LNCaP clone FGC (cell line): ENCODE measurements at places on chromosomes 4 and X.

- peak; percentile 10 for DNase-seq
Observed at GRCh38 chr4:109294006-109294405, 8.5 kb downstream of the COL25A1 start.

DNA sequence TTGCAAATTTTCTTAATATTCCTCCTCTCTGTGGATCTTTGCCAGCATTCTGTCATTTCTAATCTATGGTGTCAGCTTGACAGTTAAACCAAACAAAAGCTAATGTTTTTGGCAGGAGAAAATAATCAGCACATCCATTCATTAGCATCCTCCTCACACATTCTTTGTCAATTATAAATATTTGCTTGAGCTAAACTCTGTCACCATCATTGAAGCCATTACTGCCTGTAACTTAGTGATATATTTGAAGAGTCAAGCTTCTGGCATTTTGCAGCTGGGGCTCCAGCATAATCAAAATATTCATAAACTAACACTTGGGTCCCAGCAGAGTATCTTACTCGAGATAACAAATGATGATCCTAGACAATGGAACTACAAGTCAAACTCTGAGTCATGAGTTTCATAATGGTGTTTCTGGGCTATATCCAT, 126.1 kb downstream of the EIF4E start:
- DNase-seq = no peak

- DNase-seq = no peak
Observed at GRCh38 chrX:11064851-11065600, 46.1 kb upstream of the HCCS start.

DNA sequence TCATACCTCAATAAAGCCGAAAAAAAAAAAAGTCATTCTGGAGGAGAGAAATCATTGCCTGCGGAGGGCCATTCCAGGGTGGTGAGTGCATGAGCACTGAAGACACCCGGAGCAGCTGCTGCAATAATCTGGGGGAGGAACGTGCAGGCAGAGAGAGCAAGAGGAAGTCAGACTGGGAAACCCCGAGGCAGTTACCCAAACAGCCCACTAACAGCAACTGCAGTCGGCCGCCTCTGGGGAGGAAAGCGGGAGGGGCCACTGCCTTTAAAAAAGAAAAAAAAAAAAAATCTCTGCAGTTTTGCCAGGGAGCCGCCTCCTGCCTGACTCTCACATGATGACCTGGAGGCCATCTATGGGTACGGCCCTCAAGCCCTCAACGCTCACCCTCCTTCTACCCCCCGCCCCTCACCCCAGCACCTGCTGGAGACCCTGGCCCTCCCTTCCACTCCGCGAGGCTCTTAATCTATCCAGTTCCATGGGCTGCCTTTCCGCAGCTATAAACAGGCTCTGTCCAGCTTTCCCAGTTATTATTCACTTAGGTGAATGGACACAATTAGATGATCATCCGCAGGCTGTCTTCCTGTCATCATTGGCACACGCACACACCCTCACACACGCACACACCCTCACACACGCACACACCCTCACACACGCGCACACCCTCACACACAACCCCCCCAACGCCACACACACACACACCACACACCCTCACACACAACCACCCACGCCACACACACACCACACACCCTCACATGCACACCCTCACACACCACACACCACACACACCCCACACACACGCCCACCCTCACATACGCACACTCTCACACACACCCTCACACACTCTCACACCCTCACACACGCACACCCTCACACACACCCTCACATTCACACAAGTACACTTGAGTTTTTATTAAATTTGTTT, 3.4 kb upstream of the AVPR2 start:
- DNase-seq = no peak

DNA sequence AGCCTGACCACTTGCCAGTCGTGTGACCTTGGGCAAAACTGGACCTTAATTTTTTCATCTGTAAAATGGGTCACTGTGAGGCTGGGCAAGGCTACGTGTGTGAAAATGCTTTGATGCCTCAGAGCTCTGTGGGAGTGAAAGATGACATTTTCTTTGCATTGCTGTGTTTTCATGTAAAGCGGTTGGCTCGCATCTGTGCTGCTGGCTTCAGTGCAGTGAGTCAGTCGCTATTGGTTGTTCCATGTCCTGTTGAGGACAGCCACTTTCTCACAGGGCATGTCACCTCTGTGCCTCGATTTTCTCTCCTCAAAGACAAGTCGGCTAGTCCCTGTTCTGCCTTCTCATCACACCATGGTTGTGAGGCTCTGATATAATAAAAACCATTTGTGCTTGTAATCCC, 4.4 kb downstream of the MTMR1 start:
- no peak for DNase-seq

- DNase-seq = peak; percentile 4
Observed at GRCh38 chrX:27336466-27337091, 126.6 kb downstream of the PPP4R3C start.

DNA sequence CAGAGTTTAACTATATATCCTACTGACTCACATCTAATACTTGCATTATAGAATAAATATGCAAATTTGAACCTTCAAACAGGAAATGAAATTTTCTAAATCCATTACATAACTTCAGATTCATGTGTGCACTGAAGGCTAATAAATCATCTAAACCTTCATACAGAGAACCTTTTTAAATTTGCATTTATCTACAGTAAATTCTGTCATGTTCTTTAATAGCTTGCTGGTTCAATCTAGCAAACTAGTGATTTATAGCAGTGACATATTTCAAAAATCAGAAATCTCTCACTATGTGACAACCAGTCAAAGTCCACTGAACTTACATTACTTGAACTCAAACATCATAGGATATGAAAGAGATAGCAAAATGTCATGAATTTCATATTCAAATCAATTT, 65.1 kb downstream of the LRBA start:
- DNase-seq = no peak

DNA sequence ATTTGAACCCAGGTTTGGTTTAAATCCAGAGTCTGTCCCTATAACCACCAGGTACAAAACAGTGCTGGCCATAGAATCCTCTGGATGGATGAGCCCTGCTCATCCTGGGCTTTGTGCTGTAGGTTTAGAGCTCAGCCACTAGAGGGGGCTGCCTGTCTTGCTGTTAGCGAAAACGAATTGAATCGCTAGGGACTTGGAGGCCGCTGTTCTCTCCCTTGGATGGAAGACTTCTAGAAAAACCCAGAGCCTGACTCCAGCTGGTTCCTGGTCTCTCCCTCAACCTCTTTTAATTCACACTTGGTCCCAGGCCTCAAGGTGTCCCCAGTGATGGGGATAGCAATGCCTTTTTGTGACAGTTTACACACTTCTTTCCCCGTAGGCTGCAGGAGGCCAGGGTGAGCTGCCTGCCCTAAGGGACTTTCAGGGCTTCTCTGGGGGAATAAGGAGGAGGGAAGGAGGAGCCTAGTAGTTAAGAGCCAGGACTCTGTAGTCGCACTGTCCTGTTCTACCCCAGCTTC, 8.7 kb downstream of the RIPPLY1 start:
- peak; percentile 22 for DNase-seq

GRCh38 chr4:125956276-125956675, 641.5 kb downstream of the FAT4 start:
- no peak for DNase-seq

DNA sequence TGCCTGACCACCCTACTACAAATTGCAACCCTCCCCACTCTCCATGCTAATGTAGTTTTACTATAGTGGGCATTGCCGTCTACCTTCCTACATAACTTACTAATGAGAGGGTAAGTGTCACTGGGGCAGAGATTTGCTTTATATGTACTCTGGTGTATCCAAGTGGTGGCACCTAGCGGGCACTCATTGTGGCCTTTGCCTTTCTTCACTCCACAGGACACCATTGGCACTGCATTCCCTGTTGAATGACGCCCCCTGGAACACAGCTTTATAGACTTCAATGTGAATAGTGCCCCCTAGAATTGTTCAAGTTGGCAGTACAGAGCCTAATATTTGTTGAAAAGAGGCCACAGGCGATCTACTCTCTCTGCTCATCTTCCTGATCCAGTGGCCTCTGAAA, 215.8 kb downstream of the MID1IP1 start:
- no peak for DNase-seq

GRCh38 chr4:94590493-94590892, 138.8 kb downstream of the PDLIM5 start:
- no peak for DNase-seq

DNA sequence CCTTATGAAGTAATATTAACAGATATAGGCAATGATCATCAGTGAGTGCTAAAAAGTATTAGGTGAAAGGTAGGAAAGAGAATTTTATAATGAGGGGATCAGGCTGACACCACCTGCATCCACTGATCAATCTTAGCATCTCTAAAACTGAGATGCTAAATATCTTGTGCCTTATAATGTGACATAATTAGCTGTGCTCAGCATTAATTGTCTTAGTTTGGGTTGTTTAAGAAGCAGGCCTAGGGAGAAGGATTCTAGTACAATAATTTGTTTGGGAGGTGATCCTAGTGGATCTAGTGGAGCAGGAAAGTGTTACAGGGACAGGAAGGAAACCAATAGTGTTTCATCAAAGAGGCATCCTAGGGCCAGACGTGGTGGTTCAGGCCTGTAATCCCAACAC, 22.2 kb upstream of the PAPSS1 start:
- no peak for DNase-seq

DNA sequence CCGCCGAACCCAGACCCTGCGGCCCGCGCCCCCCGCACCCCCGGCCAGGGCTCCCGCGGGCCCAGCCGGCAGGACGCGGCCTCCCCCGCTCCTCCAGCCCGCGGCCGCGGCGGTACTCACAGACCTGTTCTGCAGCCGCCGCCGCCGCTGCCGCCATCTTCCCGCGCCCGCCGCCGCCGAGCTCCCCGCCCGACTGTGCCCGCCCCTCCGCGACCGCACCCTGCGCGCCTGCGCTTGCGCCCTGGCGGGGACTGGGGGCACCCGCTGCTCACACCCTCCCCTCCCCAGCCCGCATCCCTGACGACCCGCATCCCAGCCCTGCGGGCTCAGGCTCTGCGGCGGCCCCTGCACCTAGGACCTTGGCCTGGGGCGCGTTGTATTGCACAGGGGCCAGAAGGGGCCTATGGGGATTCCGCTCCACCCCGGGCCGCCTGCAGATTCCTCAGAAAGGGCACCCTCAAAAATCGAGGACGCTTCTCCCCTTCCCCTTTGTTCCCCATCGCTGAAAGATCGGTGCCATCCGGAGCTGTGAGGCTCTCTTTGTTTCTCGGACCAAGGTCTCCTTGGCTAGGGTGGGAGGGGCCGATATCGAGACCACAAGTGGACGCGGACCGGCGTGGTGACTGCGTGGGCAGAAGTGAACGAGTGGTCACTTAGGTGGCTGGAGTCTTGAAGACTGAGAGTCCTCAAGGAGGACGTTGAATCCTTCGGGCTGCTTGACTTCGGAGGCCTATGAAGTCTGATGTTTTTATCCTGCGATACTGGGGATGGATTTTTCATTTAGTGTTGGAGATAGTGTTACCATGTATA, at the start of gene SGCB:
Gene SGCB, minus strand, starts transcription at position 197 of the 810 bp plus-strand sequence. Its CDS starts 40 bp downstream, at position 157.
- DNase-seq = no peak

- DNase-seq = no peak
Observed at GRCh38 chrX:45715748-45716147, 515.1 kb upstream of the DIPK2B start.

- no peak for DNase-seq
Observed at GRCh38 chrX:119784747-119785446, 6.5 kb downstream of the RPL39 start.

GRCh38 chrX:103730147-103730795, 19.6 kb downstream of the TMEM31 start:
- DNase-seq = no peak

DNA sequence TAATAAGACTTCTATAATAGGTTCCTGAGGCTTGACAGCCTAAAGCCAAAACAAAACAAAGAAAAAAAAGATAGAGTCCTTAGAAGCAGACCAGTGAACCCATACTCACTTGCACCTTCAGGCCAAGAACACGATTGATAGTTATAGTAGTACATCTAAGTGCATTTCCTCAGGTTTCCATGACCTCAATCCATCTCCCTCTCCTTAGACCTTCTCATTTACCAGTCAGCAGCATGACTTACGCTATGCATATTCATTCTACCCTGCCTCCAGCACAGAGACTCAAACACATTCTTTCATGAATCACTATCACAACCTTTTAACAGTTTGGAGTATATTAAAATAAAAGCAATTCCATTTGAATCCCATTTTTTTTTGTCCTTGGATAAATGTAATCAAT, 855.6 kb downstream of the CCSER1 start:
- no peak for DNase-seq

DNA sequence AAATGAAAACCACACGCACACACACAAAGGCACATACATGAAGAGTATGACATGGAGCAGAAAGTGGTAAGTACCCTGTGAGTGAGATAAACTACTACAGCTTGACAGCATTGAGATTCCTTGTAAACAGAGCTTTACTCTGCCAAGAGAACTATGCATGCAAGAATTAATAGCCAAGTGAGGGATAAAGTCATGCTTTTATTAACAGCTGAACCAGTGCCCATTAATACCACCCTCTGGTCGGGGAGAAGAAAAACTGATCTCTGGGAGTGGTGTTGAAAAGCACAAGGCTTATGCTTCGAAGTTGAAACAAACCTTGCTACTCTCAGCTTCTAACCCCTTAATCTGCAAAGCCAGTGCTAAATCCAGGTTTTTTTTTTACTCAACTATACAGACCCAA, 95.9 kb upstream of the C1QTNF7 start:
- no peak for DNase-seq

GRCh38 chr4:68451246-68452211, 4.3 kb downstream of the TMPRSS11E start:
- no peak for DNase-seq

DNA sequence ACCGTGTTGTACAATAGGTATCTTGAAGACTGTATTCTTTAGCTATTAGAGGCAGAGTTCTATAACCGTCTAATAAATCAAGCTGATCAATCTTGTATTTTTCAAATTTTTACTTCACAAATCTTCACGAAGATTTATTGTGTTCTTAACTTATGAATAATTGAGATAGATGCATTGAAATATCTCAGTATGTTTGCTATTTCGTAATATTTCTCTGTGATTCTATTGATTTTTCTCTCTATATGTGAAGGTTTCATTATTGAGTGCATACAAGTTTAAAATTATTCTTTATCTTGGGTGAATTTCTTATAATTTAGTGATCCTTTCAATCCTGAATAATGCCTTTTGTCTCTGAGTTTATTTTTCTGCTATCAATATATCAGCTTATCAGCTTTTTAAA, 19.8 kb upstream of the SHISA3 start:
- no peak for DNase-seq

- no peak for DNase-seq
Observed at GRCh38 chr4:8316911-8317351, 47.4 kb downstream of the HTRA3 start.

GRCh38 chr4:78624048-78624447, 72.5 kb downstream of the ANXA3 start:
- DNase-seq = no peak

GRCh38 chrX:54288277-54288676, 69.6 kb downstream of the WNK3 start:
- no peak for DNase-seq

DNA sequence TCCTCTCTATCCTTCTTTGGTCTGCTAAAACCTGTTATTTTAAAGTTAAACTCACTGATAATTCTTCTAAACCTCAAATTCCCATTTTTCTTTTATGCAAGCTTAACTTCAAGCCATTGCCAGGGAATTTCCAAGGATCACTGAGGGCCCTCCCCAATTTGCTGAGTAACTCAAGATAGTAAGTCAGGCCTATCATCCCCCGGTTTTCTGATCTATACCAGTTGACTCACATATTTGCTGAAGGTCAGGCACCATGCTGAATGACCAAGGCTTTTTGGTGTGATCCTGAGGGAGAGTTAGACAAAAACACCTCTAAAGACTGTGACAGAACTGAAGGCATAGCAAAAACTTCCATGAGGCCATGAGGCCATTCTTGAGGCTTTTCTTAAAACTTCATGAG, 1301.9 kb downstream of the PCDH7 start:
- DNase-seq = no peak
